ENCODE measurements at places on chromosomes 7 and 10.
A peak's percentile ranks its signal among the peaks of the same experiment; 100 is the strongest.

DNA sequence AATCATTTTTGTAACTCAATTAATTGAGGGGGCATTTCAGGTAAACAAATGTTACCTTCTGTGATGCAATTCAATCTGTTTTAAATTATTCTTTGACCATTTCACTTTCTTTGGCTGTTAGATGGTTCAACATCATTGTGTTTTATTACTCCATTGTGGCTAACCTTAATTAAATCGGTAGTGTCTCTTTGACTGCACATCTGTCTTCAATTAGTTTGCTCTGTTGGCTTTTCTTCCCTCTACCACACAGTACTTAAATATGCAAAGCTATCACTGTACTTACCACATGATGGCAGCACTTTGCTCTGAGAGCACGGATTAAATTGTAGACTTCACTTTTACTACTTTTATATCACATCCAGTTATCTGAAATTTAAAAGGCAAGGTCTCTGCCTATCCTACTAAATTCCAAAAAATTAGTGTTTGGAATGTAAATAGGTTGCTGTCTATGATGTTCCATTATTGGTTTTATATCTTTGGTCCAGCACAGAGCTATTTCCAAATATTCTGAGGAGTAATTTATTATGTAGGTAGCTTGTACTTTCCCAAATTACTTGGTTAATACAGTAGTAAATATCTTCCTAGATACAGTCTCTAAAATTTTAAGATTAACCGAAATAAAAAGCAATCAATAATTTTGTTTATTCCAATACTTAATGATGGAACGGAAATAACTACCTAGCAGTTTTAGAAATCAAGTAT, 352.0 kb downstream of the PCLO start:
- no peak for DNase-seq

DNA sequence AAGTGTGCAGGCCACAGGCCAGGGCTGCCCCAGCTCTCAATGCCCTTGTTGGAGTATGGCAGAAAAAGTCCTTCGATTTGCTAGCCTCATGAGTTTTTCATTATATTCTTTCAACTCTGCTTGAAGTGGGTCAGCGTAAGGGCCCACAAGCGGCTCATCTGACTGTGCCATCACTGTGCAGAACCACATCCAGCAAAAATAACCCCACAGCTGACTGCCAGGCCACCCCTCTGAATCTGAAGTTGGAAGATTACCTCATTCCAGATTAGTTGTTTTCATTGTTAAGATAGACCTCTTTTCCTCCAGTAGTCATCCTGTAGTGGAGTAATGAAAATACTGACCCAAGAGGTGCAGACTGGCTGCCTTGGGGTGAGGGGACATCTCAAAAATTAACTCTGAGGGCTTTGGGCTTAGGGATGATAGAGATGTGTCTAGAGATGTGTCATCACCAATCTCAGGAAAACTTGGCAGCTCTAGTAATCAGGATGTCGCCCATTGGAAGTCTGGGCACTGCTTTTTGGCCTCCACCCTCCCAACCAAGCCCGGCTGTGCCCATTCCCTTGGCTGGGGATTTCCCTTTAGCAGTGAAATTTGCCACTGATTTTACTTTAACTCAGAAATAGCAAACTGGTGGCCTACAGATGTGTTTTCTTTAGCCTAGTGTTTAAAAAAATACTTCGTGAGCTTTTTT, 164.3 kb downstream of the LCOR start:
- DNase-seq, result no peak

DNA sequence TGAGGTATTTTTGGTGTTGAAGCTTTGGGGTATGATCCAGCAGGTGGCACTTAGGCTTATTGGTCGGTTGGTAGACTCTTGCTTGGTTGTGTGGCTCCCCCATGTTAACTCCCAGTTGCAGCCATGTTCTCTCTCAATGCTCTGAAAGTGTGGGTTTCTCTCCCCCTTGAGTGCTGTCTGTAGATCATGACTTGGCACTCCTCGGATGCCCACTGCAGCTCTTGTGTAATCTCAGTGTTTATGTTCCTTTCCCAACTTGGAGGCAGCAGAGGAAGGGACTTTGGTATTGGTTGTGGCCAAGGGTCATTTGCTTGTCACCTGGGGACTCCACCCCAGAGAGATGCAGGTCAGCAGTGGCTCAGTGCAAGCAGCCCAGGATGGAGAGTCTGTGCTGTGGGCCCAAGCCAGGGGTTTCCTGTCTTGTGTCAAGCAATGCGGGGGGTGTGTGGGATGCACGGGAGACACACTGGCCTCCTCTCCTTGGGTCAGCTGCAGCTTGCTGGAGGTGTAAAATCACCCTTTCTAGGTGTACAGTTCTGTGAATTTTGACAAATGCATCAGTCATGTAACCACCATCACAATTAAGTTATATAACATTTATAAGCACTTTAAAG, 36.9 kb downstream of the PIK3CG start:
- no peak for DNase-seq

- no peak for DNase-seq
Observed at GRCh38 chr7:53151496-53151895, 116.1 kb downstream of the POM121L12 start.

- DNase-seq, result no peak
Observed at GRCh38 chr7:4549681-4550080, 132.4 kb upstream of the FOXK1 start.

DNA sequence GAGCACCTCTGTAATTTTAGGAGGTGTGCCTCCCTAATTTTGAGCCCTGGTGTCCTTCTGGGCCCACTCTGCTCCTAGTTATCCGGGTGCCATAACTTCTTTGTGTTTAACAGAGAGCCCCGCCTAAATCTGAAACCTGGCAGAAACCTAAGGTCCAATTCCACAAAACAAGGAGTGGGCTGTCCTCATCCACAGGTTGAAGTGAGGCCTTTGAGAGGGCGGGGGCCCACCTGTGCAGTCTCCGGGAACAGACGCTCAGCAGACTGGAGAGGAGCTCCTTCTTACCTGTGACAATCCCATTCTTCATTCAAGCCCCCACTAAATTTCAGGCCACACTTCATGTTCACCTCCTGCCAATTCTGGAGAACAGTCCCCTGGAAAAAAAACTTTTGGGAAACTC, 10.9 kb downstream of the TMEM72 start:
- peak; percentile 17 for DNase-seq

- peak; percentile 93 for DNase-seq
Observed at GRCh38 chr7:28408960-28409715, 3.2 kb upstream of the CREB5 start.

- no peak for DNase-seq
Observed at GRCh38 chr10:14583252-14583651, 191.4 kb downstream of the FAM107B start.

- DNase-seq, result no peak
Observed at GRCh38 chr7:24442170-24442777, 131.0 kb upstream of the PALS2 start.

- no peak for DNase-seq
Observed at GRCh38 chr10:69486922-69487730, 35.9 kb downstream of the TSPAN15 start.

- no peak for DNase-seq
Observed at GRCh38 chr7:131355917-131356777, 28.5 kb downstream of the MKLN1 start.

- no peak for DNase-seq
Observed at GRCh38 chr7:25118048-25118753, 6.9 kb downstream of the CYCS start.

GRCh38 chr10:31584098-31584631, 265.1 kb downstream of the ZEB1 start:
- no peak for DNase-seq

All from Caco-2 (cell line).